CD4-positive, alpha-beta T cell treated with Interleukin-6 for 4 hours (primary cell): ENCODE measurements at places on chromosomes 1 and 21.

- DNase-seq, result no peak
Measured at GRCh38 chr1:192376374-192376773, 59.6 kb downstream of the RGS21 start.

GRCh38 chr1:9186082-9186859 is 48.3 kb upstream of the H6PD start:
- DNase-seq, result no peak

GRCh38 chr21:22288885-22289499 is 1290.8 kb downstream of the NCAM2 start:
- no peak for DNase-seq

DNA sequence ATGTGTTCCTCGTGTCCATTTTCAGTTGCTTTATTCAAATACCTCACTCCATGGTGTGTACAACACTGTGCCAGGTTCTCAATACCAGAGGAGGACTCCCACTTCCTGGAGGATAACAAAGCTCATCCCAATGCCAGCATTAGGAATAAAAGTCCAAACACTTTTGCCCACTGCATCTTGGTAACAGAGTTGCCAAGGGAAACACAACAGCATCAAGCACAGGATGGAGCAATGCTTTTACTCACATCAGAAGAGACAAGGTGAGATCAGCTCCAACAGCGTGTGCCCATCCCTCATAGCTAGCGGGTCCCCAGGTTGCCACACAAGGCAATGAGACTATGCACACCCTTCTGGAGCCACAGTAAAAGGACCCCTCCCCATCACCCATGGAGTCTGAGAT is 2.9 kb downstream of the KRTAP20-4 start:
- no peak for DNase-seq

DNA sequence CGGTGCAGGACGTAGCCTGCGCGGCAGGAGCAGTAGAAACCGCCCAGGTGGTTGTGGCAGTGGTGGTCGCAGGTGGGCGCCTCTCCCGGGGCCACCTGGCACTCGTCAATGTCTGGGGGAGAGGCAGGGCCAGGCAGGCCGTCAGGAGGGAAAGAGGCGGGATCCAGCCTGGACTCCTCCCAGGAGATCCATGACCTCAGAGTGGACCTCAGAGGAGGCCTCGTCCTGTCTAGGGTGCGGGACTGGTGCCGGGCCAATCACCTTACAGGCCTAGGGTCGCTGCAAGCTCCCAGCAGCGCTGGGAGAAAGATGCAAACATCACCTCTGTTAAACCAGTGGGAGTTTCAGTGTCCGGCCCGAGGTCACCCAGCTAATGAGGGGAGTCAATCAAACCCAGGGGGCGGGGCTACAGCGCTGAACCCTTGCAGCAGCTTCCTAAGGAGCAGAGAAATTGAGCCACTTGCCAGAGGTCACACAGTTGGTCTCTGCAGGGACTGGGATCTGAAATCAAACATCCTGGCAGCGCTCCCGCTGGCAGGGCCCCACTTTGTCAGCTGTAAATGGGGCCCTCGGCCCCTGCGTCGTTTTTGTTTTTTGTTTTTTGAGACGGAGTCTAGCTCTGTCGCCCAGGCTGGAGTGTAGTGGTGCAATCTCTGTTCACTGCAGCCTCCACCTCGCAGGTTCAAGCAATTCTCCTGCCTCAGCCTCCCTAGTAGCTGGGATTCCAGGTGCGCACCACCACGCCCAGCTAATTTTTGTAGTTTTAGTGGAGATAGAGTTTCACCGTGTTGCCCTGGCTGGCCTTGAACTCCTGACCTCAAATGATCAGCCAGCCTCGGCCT is 1.4 kb downstream of the MASP2 start:
- no peak for DNase-seq

DNA sequence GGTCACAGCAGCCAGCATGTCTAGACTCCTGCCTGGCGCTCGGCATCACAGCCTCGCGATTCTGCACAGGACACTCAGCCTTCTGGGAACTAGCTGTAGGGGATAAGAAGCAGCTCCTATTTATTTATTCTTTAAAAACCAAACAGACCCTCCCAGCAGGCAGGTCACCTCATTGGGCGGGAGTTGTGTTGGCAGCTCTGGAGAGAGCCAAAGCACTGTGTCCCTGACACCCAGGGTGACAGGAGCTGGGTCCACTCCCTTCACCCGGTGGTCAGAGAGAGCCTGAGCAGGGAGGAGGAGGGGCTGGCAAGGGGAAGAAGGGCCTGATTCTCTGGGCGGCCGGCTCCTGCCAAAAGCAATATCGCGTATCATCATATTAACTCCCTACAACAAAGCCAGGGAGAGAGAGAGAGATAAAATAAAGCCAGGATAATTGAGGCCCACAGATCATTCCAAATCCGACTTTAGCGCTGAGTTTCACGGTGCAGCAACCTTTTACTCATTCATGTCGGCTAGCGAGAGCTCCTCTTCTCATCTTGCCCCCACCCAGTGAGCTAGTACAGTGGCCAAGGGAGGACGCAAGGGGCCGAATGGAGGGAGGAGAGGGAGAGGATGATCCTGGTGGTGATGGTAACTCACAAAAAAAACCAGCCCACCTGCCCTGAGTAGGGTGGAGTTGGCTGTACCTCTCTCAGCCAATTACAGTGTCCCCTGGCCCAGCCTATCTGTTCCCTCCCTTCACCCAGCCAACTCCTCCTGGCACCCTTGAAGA is 79.8 kb upstream of the IFFO2 start:
- DNase-seq, result no peak

DNA sequence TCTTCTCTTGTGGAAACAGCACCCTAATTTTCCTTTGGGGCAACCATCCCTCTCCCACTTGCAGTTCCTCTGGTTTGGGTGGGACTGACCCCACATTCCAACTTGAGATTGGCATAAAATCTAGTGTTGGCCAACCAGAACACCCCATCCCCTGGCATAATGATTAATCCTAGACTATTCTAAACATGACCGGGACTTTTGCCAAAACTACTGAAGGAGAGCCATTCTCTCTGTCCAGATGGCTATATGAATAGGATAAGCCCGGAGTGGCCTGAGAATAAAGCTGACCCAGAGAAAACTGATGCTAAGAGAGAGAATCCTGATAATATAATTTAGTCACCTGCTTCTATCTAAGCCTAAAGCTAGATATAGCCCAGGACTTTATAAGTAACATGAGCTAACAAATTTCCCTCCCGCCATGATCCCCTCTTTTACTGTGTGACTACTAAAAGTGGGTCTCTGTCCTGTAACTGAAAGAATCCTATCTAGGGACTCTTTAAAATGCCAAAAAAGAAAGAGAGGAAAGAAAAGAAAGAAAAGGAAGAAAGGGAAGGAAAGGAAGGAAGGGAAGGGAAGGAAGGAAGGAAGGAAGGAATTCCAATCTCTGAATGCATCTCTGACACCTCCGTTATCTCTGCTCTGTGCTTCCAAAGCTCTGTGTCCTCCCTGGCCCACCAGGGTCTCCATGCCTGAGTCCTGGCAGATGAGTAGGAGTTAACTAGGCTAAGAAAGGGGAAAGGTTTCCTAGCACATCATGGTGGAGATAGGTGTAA is 28.0 kb upstream of the NRDC start:
- DNase-seq, result no peak

DNA sequence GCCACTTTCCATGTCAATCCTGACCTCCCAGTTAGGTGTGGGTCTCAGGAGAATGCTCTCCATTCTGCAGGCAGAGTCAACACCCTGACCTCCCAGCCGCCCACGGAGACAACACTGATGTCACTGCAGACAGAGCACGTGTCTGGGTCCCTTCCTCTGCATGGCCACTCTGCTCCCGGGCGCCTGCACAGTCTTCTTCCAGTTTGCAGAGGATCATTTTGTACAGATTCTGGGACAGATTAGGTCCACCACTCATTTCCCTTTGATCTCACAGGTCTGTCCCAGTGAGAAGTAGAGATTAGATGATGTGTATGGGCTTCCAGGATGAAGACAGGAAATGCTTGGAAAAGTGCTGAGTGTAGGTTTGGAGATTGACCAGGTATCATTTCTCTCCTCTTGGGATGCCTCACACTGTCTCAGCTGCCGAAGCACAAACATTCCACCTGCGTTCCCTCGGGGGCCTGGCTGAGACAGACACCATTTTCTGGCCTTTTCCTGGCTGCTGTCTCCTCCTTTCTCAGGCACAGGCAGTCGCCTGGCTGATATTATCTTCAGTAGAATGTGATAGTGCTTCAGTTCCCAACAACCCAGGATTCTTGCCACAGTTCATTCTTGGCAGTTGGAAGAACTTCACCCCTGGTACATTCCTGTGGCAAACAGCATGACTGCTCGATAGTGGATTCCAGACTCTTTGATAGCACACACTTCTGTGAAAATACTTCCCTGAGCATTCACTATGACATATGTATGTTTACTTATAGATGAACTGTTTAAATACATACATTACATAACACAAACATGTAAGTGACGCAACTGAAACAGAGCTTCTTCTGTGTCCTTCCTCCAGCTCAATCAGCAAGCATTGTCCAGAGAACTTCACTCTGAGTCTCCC is 7.9 kb downstream of the MYBPHL start:
- DNase-seq, result no peak

- DNase-seq, result no peak
Measured at GRCh38 chr1:221972276-221973235, 230.7 kb upstream of the DUSP10 start.

DNA sequence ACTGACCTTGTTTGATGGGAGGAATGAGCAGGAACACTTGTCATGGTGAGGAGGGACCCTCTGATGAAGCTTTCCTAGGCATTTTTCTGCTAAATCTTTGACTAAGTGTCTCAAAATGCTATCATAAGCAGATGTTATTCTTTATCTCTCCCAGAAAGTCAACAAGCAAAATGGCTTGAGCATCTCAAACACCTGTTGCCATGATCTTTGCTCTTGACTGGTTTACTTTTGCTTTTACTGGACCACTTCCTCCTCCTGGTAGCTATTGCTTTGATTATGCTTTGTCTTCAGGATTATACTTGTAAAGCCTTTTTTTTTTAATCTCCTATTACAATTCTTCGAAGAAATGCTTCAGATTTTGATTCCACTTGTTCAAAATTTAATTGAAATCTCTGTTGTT is 157.4 kb downstream of the GPR52 start:
- DNase-seq, result no peak

DNA sequence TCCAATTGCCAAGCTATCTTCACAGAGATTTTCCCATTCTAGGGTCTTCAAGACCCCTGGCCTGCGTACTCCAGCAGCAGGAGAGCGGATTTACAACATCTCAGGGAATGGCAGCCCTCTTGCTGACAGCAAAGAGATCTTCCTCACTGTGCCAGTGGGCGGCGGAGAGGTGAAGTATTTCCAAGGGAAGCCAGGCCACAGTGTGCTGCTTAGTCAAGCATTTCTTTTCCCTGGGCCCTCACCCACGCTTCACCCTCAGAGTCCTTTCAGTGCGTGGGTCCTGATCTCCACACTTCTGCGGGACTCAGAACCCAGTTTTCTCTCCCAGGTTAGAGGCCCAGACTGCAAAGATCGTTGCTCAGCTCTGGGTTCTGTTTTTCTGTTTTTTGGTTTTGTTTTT is 13.1 kb downstream of the CDCA8 start:
- no peak for DNase-seq

GRCh38 chr21:42304556-42305454 is 10.4 kb downstream of the TFF3 start:
- no peak for DNase-seq

- no peak for DNase-seq
Measured at GRCh38 chr1:42974767-42975437, 16.2 kb upstream of the SLC2A1 start.

- DNase-seq, result no peak
Measured at GRCh38 chr1:211013346-211014240, 120.4 kb downstream of the KCNH1 start.

DNA sequence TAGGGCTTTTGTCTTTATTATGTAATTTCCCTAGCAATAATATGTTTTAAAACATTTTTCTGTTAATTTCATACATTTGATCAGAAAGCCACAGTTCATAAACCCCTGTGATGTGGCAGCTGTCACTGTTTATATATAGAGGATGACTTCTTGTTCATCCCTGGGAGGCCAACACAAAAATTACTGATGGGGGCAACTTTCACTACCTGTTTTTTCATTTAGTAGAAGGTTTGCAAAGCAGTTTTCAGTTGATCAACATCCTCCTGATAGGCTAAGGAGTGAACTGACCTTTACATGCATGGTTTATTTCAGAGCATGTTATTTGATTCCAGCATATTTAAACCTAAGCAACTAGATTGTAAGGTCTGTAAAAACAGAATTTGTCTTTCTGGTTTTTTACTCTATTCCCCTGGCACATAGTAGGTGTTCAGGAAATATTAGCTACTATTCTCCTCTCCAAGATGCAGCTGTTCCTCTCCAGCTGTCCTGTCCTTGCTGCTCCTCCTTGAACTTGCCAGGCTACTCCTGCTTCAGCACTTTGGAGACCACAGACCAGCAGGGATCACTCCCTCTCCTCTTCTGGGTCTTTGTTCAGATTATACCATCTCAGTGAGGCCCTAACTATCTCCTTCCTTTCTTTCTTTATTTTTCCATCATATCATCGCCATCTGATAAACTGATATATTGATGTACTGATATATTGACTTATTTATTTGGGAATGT is 54.7 kb downstream of the ROR1 start:
- DNase-seq, result no peak

GRCh38 chr1:234538062-234538731 is 59.2 kb upstream of the TARBP1 start:
- DNase-seq, result no peak

DNA sequence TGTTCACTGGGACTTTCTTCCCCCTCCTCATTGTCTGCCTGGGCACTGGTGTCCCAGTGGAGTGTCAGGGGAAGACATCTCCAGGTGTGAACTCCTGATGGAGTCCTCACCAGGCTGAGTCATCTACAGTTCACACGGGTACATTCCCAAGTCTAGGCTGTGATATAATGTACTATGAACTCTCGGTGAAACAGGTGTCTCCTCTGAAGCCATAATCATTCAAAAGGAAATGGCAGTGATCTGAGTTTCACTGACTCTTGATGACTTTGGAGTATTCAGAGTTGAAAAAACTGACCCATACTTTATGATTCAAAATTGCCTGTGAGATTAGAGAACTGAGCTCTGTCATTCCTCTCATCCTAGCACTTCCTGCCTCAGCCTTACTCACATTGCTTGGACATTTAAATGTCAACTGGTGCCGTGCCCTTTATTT is 9.1 kb downstream of the LAMC2 start:
- DNase-seq, result no peak

DNA sequence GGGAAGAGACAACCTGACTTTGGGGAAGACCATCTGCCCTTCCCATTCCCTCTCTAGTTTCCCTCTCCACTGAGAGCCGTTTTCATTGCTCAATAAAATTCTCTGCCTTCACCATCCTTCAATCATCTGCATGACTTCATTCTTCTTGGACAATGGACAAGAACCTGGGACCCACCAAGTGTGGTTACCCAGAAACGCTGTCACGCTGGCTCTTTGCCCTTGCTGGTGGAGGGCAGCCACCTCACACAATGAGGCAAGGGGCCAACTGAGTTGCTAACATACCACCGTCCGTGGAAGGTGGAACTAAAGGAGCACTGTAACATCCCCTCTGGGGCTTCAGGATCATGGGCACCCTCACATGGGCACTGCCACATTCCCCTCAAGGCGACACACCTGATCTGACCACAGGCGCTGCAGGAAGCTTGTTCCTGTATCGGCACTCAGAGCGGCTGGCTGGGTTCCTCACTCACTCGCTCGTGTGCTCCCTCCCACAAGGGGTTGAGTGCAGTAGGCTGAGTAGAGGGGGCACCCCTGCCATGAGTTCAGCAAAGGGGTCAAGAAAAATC is 652.4 kb downstream of the PLPP3 start:
- DNase-seq, result no peak
